Activated naive CD4-positive, alpha-beta T cell (primary cell): ENCODE measurements at places on chromosomes 1 and 21.

- DNase-seq: no peak
Observed at GRCh38 chr1:110487726-110488125, 31.2 kb downstream of the KCNA10 start.

- no peak for DNase-seq
Observed at GRCh38 chr1:36136535-36136934, 11.5 kb upstream of the COL8A2 start.

- DNase-seq: no peak
Observed at GRCh38 chr1:245336149-245336983, 181.6 kb downstream of the KIF26B start.

- no peak for DNase-seq
Observed at GRCh38 chr21:41655259-41655658, 111.6 kb downstream of the RIPK4 start.

- DNase-seq: no peak
Observed at GRCh38 chr1:89590341-89591080, 42.4 kb upstream of the LRRC8C start.

DNA sequence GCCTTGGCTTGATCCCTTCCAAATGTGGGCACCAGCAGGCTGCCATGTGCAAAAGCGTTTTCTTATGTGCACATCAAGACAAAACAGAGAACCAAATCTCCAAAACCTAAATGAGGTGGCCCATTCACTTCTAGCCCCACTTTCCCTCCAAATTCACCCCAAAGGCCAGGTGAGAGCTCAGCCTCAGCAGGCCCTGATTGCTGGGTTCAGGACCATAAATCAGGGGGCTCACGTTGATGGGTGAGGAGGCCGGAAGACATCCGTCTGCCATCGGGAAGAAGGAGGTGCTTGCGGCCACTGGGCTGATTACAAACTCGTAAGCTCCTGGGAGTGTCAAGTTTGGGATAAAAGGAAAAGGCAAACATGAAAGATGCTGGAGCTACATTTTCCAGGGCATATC lies 86.7 kb upstream of the CLDN14 start:
- DNase-seq: no peak

DNA sequence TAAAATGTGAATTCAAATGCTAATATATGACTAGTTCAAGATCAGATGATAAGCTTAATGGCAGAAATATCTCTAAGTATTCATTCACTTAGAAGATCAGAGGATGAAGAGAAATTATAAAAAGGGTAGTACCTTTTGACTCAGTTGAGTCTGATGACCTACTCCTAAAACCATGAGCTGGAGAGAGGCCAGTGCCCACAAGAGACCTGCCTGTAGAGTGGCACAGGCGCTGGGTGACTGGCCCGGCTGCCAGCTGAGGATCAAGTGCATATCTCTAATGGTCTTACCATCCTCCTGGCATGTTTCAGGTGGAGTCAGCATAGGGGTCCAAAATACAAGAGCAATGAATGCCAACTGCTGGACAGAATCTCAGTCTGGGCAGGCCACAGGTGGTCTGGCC lies 14.1 kb downstream of the DDAH1 start:
- DNase-seq: no peak

- DNase-seq: no peak
Observed at GRCh38 chr21:40433538-40433937, 413.4 kb downstream of the DSCAM start.

DNA sequence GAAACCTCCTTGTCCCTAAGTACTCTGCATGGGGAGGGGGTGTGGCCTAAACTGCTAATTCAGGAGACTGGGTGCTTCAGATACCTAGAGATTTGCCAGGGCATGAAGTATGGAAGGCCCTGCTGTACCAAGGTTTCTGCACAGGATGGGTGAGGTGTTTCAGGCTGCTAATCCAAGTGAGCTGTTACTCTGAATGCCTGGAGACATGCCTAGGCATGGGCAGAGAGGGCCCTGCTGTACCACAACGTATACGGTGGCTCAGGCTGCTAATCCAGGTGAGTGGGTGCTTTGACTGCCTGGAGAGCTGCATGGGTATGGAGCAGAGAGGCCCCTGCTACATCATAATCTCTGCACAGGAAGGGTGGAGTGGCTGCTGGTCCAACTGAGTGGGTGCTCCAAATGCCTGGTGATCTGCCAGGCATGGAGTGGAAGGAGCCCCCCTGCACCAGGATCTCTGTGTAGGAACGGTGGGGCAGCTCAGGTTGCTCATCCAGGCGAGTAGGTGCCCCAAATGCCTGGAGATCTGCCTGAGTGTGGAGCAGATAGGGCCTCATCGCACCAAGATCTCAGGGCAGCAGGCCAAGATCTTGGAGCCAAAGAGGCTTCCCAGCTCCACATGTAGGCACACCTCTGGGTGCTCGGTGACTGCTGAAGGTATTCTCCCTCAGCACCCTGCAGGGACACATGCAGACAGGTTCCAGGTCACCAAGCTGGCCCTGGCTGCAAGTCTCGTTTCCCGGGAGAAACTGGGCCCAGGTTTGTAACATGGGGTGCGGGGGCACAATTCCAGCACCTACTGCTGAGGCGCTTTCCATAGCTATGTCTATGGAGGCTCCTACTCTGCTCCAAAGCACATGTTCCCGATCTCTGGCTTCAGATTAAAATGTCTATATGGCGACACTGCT lies 252.5 kb upstream of the PLXNA2 start:
- no peak for DNase-seq

DNA sequence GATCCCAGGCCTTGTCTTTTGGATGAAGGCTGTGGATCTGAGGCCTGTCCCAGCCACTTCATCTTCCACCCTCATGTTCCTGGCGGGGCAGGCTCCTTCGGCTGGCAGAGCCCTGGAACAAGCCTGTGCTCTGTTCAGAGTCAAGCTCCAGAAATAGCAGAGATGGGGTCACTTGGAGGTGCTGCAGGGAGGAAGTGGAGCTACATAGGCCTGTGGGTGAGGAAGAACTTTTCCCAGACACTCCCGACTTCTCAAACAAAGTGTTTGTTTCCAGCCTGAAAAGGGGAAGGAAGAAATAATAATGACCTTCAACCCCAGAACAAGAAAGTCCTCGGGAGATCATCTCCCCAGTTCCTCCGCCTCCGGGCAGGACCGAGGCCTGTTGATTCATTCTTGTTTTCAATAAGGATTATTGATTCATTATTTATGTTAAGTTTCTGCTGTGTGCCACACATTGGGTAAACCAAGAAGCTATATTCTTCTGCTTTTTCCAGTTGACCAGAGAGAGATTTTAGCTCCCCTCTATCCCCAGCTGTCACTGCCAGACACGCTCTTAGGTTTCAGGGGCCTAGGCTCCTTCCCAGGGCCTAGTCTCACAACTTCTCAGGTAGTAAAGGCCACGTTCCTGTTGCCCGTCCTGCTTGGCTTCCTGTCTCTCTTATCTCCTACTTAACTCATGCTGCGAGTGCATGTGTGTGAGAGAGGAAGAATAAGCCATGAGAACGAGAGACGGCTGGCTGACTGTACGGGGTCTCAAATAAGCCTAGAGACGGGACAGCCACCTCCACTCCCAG lies 16.9 kb downstream of the IKBKE start:
- DNase-seq: no peak

DNA sequence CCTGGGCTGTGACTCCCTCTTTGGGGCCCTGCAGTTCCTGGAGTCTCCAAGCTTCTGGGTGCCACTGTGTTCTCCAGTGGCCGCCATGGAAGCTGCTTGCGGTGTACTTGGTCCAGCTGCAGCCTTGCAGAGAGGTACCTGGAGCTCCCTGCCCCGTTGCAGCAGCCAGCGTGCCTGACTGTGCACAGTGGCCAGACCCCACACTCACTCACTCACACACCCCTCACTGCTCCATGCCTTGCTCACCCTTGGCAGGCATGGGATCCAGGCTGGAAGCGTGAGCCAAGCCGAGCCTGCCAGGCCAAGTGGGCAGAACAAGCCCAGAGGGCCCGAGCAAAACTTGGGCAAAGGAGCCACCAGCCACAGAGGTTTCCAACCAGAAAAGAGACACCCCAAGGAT lies 43.0 kb downstream of the MATN1 start:
- no peak for DNase-seq

DNA sequence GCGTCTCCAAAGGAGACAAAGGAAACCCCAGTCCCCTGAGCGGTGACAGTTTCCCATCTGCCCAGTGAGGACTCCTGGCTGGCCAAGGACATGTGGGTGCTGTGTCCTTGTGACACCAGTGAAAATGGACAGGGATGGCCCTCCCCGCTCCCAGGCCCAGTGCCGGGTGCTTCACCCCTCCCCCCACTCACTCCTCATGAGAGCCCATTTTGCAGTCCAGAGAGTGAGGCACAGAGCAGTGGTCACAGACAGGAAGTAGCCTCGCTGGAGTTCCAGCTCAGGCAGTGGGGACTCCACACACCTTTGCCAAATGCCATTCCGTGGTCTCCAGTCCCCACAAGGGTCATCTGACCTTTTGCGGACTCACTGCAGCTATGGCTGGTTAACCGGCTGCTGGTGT lies 642.9 kb downstream of the PTPRU start:
- no peak for DNase-seq

DNA sequence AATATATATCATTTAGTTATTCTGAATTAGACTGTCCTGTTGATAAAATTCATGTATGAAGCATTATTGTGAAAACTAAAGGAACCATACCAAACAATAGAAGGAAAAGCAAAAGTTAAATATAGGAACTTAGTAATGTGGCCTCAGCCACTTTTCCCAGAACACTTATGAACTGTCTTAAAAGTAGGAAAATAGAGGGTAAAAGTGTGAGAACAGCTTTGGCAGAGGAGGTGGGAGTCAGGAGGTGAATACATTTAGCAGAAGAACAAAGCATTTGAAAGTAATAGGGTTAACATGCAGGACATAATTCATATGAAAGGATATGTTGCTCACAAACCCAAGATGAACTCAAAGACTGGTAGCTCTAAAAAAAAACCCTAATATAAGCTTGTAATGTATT lies 121.9 kb downstream of the KCNT2 start:
- no peak for DNase-seq

- no peak for DNase-seq
Observed at GRCh38 chr1:13582713-13583443, 754 bp upstream of the PDPN start.

DNA sequence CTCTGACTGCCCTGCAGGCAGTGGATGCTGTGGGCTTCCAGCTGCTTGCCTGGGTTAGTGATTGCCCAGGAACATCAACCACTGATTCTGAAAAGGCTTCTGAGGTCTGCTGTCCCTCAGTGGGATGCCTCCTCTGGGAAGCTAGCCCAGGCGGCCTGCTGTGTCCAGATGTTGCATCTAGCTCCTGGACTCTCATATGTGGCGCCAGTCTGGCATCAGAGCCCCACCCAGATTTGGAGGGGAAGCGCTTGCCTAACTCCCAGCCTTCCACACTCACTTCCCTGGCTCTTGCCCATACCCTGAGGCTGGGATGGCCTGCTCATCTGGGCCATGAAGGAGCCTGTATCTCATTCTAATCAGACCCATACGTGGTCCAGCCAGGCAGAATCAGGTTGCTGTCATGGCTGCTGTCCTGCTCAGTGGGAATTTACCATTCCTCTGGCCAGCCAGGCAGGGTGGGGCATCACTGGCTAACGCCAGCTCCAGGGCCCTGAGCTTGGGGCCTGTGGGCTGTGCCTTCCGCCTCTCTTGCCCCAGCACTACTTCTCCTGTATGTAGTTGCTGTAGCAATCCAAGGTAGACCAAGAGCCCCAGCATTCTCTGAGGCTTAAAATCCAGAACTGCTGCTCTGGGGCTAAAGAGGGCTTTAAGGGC lies 4.1 kb downstream of the CSF1 start:
- DNase-seq: no peak
